NCI-H187 treated with DMSO at 0.1 percent for 48 hours (cell line): ENCODE measurements at places on chromosomes 1 and 21.

DNA sequence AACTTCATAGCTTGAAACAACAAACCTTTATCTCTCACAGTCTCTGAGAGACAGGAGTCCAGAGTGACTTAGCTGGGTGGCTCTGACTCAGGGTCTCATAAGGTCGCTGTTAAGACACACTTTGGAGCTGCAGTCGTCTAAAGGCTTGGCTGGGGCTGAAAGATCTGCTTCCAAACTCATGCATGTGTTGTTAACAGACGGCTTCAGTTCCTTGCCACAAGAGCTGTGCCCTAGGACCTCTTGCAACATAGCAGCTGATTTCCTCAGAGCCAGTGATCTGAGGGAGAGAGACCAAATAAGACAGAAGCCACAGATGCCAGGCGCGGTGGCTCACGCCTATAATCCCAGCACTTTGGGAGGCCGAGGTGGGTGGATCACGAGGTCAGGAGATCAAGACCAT is 176.8 kb downstream of the DISC1 start:
- DNase-seq, result no peak

- DNase-seq, result no peak
These were observed 11.0 kb upstream of the SERBP1 start for GRCh38 chr1:67441183-67441582.

DNA sequence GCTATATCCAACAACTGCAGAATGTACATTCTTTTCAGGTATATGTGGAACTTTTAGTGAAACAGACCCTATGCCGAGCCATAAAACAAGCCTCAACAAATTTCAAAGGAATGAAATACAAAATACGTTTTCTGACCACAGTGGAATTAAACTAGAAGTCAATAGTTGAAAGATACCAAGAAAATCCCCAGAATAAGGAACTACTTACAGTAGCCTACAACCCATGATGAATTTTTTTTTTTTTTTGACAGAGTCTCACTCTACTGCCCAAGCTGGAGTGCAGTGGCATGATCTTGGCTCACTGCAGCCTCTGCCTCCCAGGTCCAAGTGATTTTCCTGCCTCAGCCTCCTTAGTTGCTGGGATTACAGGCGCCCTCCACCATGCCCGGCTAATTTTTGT is 83.4 kb downstream of the RUNX3 start:
- no peak for DNase-seq

DNA sequence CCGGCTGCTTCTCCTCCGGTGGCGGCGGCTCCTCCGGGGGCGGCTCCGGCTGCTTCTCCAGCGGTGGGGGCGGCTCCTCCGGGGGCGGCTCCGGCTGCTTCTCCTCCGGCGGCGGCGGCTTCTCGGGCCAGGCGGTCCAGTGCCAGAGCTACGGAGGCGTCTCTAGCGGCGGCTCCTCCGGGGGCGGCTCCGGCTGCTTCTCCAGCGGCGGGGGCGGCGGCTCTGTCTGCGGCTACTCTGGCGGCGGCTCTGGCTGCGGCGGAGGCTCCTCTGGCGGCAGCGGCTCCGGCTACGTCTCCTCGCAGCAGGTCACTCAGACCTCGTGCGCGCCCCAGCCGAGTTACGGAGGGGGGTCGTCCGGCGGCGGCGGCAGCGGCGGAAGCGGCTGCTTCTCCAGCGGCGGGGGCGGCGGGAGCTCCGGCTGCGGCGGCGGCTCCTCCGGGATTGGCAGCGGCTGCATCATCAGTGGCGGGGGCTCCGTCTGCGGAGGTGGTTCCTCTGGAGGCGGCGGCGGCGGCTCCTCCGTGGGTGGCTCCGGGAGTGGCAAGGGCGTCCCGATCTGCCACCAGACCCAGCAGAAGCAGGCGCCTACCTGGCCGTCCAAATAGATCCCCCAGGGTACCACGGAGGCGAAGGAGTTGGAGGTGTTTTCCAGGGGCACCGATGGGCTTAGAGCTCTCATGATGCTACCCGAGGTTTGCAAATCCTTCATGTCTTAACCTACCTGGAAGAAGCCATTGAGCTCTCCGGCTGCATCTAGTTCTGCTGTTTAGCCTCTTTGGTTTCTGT is 2.0 kb downstream of the LORICRIN start:
- no peak for DNase-seq

GRCh38 chr1:227169343-227169742 is 148.9 kb downstream of the CDC42BPA start:
- no peak for DNase-seq

- DNase-seq, result no peak
These were observed 85.2 kb downstream of the UCK2 start for GRCh38 chr1:165912638-165913037.

DNA sequence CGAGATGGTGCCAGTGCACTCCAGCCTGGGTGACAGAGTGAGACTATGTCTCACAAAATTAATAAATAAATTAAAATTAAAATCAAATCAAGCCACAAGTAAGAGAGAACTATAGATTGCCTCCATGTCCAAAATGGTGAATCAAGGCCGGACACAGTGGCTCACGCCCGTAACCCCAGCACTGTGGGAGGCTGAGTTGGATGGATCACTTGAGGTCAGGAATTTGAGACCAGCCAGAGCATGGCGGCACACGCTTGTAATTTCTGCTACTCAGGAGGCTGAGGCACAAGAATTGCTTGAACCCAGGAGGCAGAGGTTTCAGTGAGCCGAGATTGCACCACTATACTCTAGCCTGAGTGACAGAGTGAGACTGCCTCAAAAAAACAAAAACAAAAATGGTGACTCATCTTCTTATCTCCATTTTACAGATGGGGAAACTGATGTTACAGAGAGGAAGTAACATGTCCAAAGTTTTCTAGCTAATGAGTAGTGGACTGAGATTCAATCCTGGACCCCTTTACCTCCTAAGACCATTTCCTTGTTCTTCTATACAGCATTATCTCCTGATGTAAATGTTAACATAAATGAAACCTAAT is 99.0 kb upstream of the HNRNPU start:
- DNase-seq, result no peak
